ENCODE measurements at places on chromosomes 2 and 18.

- no peak for DNase-seq
Measured at GRCh38 chr2:177649568-177650518, 257.3 kb downstream of the AGPS start.

DNA sequence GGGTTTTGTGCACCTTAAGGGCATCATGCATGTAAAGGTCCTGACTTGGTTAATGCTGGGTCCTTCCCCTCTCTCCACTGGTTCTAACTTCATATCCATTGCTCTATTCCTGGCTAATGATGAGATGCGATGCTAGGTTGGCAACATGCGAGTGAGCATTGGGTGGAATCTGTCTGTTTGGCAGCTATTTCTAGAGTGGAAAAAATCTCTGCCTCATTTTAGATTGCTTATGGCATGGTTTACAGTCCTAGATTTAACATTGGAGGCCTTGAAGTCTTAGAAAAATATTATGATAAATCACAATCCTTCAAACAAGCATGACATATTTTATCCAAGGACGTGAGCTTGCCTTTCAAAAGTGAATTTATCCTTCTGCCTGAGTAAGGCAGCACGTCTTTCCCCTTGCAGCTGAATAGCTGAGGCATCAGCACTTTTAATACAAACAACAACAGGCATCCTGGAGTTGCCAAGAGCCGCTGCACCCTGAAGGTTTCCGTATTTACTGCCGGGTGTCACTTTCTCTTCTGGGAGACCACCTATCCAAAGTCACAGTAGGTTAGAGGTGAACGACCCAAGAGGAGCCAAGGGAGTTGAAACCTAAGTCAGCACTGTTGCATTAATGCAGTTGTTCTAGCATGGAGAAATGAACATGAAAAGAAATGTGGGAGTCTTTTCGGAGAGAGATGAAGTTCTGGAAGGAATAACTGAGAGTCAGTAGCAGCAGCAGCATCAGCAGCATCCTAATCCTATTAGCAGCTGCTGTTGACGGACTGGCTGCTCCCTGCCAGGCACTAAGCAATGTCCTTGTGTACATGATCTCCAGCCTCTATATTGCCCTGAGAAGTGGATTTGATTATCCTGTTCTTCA, 78.4 kb downstream of the MAPK4 start:
- no peak for DNase-seq

DNA sequence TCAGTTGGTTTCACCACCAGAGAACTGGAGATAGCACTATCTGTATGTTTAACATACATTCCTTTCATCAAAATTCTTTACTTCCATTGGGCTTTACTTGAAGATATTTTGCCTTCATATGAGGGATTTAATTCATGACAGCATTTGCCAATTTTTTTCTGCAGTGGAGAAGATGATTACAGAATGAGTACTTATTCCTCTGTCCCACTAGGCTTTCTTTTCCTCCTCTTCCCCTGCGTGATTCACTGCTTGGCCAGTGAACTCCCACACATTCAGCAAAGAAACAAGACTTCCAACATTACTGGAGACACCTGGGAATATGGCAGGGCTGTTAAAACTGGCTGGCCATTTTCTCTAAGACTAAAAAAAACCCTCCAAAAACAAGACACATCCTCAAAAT, 425.8 kb upstream of the KCNH7 start:
- no peak for DNase-seq

GRCh38 chr2:198807131-198807530, 650.6 kb downstream of the SATB2 start:
- DNase-seq = peak; percentile 35

- DNase-seq = no peak
Measured at GRCh38 chr2:56540916-56541315, 357.1 kb downstream of the CCDC85A start.

DNA sequence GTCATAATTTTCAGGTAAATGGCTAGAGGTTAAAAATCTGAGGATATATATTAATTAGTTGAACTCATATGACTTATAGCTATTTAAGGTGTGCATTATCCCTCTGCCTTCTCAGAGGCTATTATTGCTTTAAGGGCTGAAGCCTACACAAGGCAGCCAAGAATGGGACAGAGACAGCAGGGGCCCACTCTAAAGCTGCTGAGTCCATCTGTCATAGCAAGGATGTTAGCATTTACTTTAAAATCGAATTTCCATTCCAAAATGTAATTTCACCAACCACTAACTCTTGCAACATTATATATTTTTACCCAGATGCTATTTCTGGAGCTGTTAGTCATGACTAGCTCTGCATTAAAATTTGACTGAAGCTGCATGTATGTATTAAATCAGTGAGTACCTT, 236.3 kb upstream of the FSIP2 start:
- no peak for DNase-seq

GRCh38 chr2:16119741-16120140, 179.4 kb downstream of the MYCN start:
- DNase-seq = no peak

All from BJ (cell line).